ENCODE measurements at places on chromosomes 13 and 19.

GRCh38 chr13:106796280-106797047, 228.5 kb upstream of the ARGLU1 start:
- no peak for DNase-seq

- no peak for DNase-seq
Observed at GRCh38 chr13:36453516-36453915, 21.2 kb downstream of the CCNA1 start.

- DNase-seq: no peak
Observed at GRCh38 chr13:76326343-76326742, 559.9 kb downstream of the KCTD12 start.

- DNase-seq: no peak
Observed at GRCh38 chr13:29716493-29716892, 121.0 kb upstream of the SLC7A1 start.

DNA sequence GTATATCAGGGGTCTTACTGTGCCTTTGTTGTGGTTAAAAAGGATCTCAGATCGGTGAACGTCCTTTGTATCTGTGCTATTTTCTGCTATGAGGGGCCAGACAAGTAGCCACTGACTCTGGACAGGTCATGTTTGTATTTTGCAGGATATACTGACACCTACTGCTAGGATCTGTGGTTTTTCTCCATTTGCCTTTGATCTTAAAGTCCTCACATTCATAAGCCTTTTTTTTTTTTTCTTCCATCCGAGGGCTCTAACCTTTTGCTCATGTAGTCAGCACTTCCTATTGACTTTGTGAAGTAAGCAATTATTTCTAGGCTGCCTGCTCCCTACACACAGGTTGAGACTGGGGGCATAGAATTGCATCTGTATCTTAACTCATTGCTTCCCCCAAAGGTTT, 106.2 kb downstream of the SLITRK5 start:
- DNase-seq: no peak

Data from Calu3 (cell line).